Small intestine (tissue), 16 donors: ENCODE measurements at places on chromosomes 2 and 18.
A peak's percentile ranks its signal among the peaks of the same experiment; 100 is the strongest.

- peak; percentile 21 for DNase-seq
- no peak overlapping the region for H3K4me3 ChIP-seq
- H3K27me3 ChIP-seq, result no peaks in the 10 kb centered on the region
- H3K27ac ChIP-seq, result peak overlapping the region; percentile 29
Measured at GRCh38 chr2:102056079-102056581, 64.4 kb downstream of the IL1R2 start.

DNA sequence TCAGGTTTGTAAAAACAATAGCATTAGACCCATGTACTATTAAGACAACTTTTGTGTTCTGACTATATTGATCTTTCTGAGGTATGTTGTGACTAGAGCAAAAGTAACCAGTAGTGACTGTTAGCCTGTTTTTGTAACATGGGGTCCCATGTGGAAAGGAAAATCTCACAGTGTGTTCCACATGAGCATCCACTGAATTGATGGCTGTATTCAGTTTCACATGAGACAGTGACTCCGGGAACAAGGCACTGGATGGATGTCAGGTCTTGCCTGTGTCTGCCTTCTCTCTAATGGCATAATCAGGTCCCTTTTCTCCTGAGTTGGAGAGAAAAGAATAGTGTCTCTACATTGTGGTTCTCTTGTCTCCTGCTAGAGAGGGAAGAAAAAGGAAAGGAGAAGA is 27.5 kb downstream of the TMEM178A start:
- no peaks in the 10 kb centered on the region for H3K27me3 ChIP-seq
- H3K4me1 ChIP-seq, result no peaks in the 10 kb centered on the region
- no peak overlapping the region for H3K4me3 ChIP-seq
- H3K27ac ChIP-seq, result no peak overlapping the region
- H3K36me3 ChIP-seq, result no peaks in the 10 kb centered on the region

GRCh38 chr2:159571540-159572260 is 44.6 kb downstream of the BAZ2B start:
- H3K4me3 ChIP-seq, result no peak overlapping the region
- H3K4me1 ChIP-seq, result no peaks in the 10 kb centered on the region
- H3K27me3 ChIP-seq, result no peaks in the 10 kb centered on the region
- DNase-seq, result no peak
- no peak overlapping the region for H3K27ac ChIP-seq

- peak overlapping the region; percentile 56 for H3K27ac ChIP-seq
- peak; percentile 28 for DNase-seq
- no peak overlapping the region for H3K4me3 ChIP-seq
- H3K27me3 ChIP-seq, result no peaks in the 10 kb centered on the region
- peaks cover 12% of the 10 kb centered on the region for H3K4me1 ChIP-seq
Measured at GRCh38 chr2:112059671-112060070, 4.6 kb downstream of the TMEM87B start.

- H3K27me3 ChIP-seq, result no peaks in the 10 kb centered on the region
- H3K27ac ChIP-seq, result no peak overlapping the region
- no peaks in the 10 kb centered on the region for H3K4me1 ChIP-seq
- H3K4me3 ChIP-seq, result no peak overlapping the region
Measured at GRCh38 chr2:192381082-192381481, 186.3 kb upstream of the TMEFF2 start.

GRCh38 chr2:38446906-38447561 is 70.0 kb upstream of the ATL2 start:
- DNase-seq, result no peak
- H3K4me1 ChIP-seq, result peaks cover 9% of the 10 kb centered on the region
- no peak overlapping the region for H3K27ac ChIP-seq
- no peak overlapping the region for H3K4me3 ChIP-seq
- H3K36me3 ChIP-seq, result no peaks in the 10 kb centered on the region

DNA sequence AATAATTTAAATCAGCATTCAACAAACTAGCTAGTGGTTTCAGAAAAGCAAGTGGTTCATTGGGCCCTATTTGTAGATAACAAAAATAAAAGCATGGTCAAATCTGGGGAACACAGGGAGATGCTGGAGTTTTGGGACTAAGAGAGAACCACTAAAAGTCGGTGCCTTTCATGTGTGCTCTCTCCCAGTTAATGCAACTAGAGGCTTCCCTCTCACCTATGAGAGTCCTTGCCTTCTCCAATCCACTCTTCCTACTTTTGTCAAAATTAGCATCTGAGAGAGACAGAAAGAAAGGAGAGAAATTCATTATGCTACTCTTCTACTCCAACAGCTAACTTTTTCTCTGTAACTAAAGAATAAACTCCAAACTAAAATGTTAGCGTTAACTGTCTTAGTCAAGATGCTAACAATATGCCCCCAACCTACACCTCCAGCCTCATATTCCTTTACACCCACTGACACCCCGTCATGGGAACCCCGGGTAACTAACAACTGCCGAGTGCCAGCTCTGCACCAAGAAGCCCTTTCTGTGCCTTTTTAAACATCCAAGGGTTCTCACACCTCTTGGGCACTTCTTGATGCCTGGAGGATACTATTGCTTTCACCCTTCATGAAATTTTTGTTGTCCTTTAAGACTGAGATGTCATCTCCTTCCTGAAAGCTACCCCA is 133.4 kb downstream of the RBMS1 start:
- no peak overlapping the region for H3K4me3 ChIP-seq
- H3K27me3 ChIP-seq, result no peaks in the 10 kb centered on the region
- H3K36me3 ChIP-seq, result no peaks in the 10 kb centered on the region
- H3K27ac ChIP-seq, result no peak overlapping the region
- DNase-seq, result no peak
- peaks cover 4% of the 10 kb centered on the region for H3K4me1 ChIP-seq

DNA sequence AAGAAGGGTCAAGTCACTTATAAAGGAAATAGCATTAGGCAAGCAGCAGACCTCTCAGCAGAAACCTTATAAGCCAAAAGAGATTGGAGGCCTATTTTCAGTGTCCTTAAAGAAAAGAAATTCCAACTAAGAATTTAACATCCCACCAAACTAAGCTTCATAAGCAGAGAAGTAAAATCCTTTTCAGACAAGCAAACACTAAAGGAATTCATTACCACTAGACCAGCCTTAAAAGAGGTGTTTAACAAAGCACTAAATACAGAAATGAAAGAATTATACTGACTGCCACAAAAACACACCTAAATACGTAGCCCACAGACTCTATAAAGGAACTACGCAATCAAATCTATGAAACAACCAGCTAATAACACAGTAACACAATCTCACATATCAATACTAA is 160.4 kb downstream of the EXOC6B start:
- no peak for DNase-seq
- H3K27ac ChIP-seq, result no peak overlapping the region
- no peak overlapping the region for H3K4me3 ChIP-seq
- peaks cover 5% of the 10 kb centered on the region for H3K36me3 ChIP-seq
- no peaks in the 10 kb centered on the region for H3K4me1 ChIP-seq
- no peaks in the 10 kb centered on the region for H3K27me3 ChIP-seq

- no peak overlapping the region for H3K27ac ChIP-seq
- no peaks in the 10 kb centered on the region for H3K36me3 ChIP-seq
- H3K4me3 ChIP-seq, result no peak overlapping the region
- no peak for DNase-seq
Measured at GRCh38 chr2:156088587-156088986, 243.9 kb downstream of the NR4A2 start.

GRCh38 chr18:40985436-40985835 is 969.6 kb upstream of the PIK3C3 start:
- no peaks in the 10 kb centered on the region for H3K27me3 ChIP-seq
- no peaks in the 10 kb centered on the region for H3K36me3 ChIP-seq
- H3K4me3 ChIP-seq, result no peak overlapping the region
- no peak overlapping the region for H3K27ac ChIP-seq
- DNase-seq, result no peak
- no peaks in the 10 kb centered on the region for H3K4me1 ChIP-seq

- H3K27ac ChIP-seq, result no peak overlapping the region
- no peak for DNase-seq
- H3K4me1 ChIP-seq, result no peaks in the 10 kb centered on the region
- H3K27me3 ChIP-seq, result no peaks in the 10 kb centered on the region
- no peak overlapping the region for H3K4me3 ChIP-seq
Measured at GRCh38 chr2:178401994-178402437, 49.0 kb downstream of the PRKRA start.

DNA sequence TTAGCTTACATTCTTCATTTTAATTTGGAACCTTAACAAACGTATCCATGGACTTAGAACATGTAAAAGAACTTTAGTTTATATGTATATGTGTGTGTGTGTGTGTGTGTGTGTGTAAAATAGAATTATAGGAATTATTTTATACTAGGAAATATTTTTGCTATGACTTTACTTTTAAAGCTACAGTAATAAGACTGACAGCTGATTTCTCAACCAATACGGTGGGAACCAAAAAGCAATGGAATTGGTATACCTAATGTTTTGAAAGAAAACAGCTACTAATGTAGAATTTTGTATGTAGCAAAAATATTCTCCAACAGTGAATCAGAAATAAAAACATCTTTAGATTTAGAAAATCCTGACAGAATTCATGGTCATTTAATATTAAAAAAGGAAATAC is 146.5 kb upstream of the ARL4C start:
- H3K27ac ChIP-seq, result no peak overlapping the region
- H3K4me1 ChIP-seq, result no peaks in the 10 kb centered on the region
- H3K27me3 ChIP-seq, result no peaks in the 10 kb centered on the region

- peaks cover 2% of the 10 kb centered on the region for H3K27me3 ChIP-seq
- H3K27ac ChIP-seq, result no peak overlapping the region
- H3K36me3 ChIP-seq, result no peaks in the 10 kb centered on the region
- H3K4me1 ChIP-seq, result peaks cover 14% of the 10 kb centered on the region
- no peak for DNase-seq
Measured at GRCh38 chr2:170454471-170455372, 260.4 kb upstream of the SP5 start.

DNA sequence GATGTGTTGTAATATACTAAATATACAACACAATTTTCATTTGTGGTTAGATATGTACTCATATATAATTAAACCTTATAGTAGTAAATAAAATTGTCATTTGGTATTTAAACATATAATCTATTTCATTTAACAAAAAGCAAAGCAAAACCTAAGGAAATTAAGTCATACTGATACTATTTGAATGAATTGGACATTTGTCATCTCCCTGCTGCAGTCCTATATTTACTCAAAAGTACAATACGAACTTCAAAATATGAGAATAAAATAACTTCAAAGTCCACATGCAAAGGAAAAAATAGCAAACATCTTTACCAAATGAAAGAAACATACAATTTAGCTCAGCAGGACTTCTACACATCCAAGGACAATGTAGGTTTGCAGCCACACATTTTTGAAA is 11.8 kb upstream of the HAT1 start:
- no peaks in the 10 kb centered on the region for H3K36me3 ChIP-seq
- H3K4me3 ChIP-seq, result no peak overlapping the region
- DNase-seq, result no peak
- H3K27me3 ChIP-seq, result peaks cover 27% of the 10 kb centered on the region
- no peak overlapping the region for H3K27ac ChIP-seq

- H3K36me3 ChIP-seq, result no peaks in the 10 kb centered on the region
- H3K27me3 ChIP-seq, result no peaks in the 10 kb centered on the region
- H3K4me1 ChIP-seq, result no peaks in the 10 kb centered on the region
- no peak for DNase-seq
Measured at GRCh38 chr18:52992041-52992440, 652.0 kb downstream of the DCC start.

GRCh38 chr2:105644174-105644980 is 100.3 kb upstream of the NCK2 start:
- H3K4me3 ChIP-seq, result no peak overlapping the region
- no peaks in the 10 kb centered on the region for H3K36me3 ChIP-seq
- H3K27ac ChIP-seq, result no peak overlapping the region
- peaks cover 2% of the 10 kb centered on the region for H3K4me1 ChIP-seq
- DNase-seq, result no peak
- no peaks in the 10 kb centered on the region for H3K27me3 ChIP-seq
